ENCODE measurements at places on chromosomes 11 and 22.

GRCh38 chr11:122398167-122398566, 257.4 kb upstream of the UBASH3B start:
- no peak for DNase-seq

DNA sequence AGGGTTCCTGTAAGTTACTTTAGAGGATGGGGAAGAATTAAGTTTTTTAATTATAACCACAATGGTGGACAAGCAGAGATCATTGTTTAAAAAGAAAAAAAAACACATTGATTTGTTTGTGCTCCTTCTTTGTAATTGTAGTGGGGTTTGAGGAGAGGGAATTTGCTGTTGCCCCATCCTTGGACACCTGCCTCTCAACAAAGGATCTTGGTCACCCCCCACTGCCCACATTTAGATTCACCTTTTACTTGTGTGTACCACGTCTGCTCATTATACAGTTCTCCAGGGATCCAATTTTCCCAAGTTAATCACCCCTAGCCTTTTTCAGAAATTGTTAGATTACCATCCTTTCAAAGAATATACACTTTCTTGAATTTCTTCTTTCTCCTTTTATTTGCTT, 53.0 kb downstream of the DNAJC24 start:
- no peak for DNase-seq

- peak; percentile 12 for DNase-seq
These were observed 689 bp downstream of the TAF10 start for GRCh38 chr11:6611092-6611962.

DNA sequence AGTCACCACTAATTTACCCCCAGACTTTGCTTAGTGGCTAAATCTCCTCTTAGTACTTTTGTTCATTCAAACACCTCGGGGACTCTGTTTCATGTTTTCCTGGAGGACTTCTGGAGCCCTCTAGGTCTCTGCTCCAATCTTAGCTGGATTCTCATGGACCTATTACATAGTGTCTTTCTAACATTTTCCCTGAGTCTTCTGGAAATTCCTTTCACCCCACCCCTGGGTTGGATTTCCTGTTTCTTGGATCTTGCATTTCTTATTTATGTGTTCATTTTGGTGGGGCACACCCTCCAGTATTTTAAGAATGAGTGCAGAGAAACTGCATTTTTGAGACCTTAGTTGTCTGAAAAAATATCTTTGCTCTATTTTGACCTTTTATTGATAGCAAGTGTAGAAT, 220.1 kb downstream of the BLID start:
- no peak for DNase-seq

DNA sequence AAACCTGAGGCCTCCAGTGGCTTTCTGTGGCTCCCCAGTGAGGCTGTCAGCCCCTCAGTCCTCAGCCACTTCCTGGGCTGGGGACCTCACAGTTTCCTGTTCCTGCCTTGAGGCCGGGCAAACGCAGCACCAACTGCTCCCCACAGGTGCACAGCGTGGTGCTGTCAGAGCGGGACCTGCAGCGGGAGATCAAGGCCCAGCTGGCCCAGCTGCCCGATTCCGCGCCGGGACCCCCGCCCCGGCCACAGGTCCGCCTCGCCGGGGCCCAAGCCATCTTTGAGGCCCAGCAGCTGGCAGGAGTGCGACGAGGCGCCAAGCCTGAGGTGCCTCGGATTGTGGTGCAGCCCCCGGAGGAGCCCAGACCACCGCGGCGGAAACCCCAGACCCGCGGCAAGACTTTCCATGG, 5.4 kb downstream of the TBC1D10C start:
- peak; percentile 74 for DNase-seq

GRCh38 chr11:125588505-125588904, 4.1 kb upstream of the STT3A start:
- no peak for DNase-seq

- DNase-seq, result no peak
These were observed 540 bp downstream of the ADM start for GRCh38 chr11:10305262-10305963.

DNA sequence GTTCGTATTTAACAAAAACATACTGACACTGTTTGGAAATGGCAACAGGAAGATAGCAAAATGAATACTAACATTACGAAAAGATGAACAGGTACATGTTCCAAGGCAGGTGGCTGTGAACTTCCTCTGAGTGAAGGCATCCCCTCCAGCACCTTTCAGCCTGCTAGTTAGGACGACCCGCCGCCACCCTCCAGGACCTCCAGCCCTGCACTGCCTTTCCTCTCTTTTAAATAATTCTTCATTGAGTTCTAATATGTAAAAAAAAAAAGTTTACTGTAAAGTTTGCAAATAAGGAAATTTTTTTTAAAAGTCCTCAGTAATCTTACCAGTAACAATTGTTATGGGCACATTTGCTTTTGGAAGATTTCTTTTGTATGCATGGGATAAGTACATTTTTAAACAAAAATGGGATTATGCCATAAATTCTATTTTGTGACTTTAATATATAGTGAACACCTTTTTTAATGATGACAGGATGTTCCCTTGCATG, 6.0 kb downstream of the NEAT1 start:
- DNase-seq, result no peak

- no peak for DNase-seq
These were observed 332 bp downstream of the TEAD1 start for GRCh38 chr11:12674571-12674935.

DNA sequence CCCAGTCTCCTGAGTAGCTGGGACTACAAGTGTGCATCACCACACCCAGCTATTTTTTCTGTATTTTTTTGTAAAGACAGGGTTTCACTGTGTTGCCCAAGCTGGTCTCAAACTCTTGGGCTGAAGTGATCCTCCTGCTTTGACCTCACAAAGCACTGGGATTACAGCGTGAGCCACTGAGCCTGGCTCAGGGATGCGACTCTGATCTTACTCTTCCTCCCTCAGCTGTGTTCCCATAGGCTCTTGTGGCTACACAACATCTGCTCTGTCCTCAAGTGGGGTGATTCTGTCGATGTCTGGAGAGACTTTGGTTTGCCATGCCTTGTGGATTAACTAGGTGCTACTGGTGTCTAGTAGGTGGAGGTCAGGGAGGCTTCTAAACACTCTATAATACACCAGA, 127.0 kb upstream of the SERPIND1 start:
- no peak for DNase-seq

DNA sequence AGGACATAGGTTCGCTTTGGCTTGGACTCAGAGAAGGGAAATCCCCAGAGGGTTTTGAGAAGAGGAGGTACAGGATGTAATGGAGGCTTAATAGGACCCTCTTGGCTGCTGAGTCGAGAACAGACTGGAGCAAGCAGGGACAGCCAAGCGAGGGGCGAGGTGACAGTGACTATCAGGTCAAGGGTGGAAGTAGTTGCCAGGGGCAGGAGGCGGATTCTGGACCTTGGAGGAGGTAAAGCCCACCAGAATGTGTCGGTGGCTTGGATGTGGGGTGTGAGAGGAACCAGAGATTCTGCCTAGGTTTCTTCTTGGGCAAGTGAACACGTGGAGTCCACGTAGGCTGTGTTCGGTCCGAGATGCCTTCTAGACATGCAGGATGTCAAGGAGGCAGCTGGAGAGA, 4.4 kb downstream of the TRMT112 start:
- DNase-seq, result no peak

DNA sequence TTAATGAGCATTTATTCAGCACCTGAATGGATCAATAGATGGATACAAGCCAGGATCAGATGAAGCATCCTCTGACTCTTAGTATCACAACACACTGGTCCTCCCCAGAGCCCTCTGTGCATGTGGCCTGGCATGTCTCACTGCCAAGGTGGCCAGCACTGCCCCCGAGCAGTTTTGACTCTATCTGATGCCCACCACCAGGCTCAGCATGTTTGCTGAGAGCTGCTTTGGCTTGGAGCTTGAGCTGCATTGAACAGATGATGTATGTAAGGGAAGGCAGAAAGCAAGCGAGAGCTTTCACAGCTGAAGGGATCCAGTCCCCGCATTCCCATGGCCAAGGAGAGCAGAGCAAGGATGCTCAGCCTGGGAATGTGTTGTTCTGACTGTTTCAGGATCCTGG, 320.3 kb downstream of the BUD13 start:
- no peak for DNase-seq

DNA sequence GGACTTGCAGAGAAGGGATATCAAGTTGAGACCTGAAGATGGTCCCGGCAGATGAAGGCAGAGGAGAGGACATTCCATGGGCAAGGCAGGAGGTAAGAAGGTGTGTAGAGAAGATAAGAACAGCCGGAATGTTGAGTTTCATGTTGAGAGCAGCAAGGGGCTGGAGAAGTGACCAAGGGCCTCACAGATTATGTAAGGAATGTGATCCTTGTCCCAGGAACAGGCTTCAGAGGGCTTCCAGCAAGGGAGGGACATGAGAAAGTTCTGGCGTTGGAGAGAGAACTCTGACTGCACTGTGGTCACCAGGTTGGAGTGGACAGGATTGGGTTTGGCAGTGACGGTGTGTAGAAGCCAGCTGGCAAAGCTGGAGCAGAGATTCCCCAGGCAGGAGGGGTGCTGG, 27.6 kb upstream of the PPFIA1 start:
- no peak for DNase-seq

DNA sequence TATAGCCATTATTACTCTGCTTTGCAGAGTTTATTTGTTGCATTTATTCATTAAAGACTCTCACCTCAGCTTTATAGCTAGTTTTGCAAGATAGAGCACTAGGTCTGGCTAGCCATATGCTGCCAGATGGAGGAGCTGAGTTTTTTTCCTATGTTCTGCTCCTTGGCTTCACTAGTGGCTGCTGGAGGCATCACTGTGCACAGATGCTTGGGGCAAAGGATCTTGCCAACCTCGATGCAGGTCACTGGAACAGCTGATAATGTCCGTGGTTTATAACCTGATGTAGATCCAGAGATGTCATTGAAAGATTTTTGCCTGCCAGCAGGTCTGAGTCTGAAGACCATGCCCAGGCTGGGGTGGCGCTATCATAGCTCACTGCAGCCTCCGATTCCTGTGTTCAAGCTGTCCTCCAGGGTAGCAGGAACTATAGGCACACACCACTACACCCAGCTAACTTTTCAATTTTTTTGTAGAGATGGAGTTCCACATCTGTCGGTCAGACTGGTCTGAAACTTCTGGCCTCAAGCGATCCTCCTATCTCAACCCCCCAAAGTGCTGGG, 63.2 kb downstream of the PACS1 start:
- DNase-seq, result no peak

DNA sequence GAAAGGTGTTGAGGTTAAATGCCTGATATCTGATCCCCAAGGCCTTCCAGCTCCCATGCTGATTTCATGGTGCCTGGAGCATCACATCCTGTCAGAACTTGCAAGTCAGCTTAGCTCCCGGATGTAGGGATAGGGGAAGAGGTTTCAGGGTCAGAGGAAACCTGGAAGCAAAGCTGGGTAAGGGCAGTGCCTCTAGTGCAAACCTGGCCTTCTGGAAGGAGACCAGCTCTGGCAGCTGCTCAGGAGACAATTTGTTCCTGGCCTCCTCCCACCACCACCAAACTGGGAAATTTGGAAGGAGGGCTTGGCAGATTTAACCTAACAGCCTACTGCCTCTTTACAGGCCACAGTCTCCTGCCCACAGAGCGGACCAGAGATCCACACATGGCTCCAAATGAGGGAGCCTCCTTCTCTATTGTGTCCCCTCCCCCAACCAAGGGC, 9.2 kb upstream of the TSKU start:
- no peak for DNase-seq

GRCh38 chr11:83554876-83555275, 268.7 kb upstream of the CCDC90B start:
- DNase-seq, result no peak

- DNase-seq, result peak; percentile 83
These were observed at the start of gene TOMM22 for GRCh38 chr22:38681582-38682335. TOMM22 (plus strand) TSS chr22:38681957; CDS start chr22:38681979, 22 bp downstream.

Measured in stimulated activated CD8-positive, alpha-beta memory T cell treated with anti-CD3 and anti-CD28 coated beads, Interleukin-15, amount 100 ng/mL, for 48 hours (primary cell).